ENCODE measurements at places on chromosomes 1 and 21.
A peak's percentile ranks its signal among the peaks of the same experiment; 100 is the strongest.

DNA sequence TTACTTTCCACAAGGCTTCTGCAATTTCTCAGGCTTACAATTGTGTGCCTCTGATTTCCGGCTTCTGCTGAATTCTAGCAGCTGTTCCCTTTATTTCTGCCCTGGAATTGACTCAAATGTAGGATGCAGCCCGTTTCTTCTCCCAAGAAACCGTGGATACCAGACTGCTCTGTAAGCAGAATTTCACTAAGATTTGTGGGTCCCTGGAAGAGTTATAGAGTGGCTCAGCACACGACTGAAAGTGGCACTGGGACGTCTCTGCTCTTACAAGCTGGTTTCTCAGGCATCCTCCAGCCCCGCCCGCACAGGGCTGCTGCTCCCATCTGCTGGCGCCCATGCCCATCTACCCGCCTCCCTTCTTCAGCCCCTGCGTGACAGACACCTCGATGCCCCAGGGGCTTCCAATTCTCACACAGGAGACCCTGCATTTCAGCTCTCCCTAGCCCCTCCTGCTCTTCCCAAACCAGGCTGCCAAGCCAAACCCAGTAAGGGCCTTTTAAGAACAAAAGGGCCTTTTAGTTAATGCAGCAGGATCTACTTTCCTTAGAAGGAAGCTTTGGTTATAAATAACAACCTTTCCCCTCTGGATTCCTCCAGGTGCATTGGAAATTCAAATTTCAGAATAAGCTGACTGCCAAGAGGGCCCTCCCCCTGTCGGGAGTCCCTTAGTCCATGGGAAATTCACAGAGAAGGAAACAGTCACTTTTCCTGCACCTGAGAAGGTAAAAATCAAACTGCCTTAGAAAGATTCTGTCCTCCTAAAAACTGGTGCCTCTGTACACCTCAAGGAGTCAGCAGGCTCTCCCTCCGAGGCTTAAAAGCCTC lies 45.4 kb upstream of the TENT5B start:
- no peak for DNase-seq

DNA sequence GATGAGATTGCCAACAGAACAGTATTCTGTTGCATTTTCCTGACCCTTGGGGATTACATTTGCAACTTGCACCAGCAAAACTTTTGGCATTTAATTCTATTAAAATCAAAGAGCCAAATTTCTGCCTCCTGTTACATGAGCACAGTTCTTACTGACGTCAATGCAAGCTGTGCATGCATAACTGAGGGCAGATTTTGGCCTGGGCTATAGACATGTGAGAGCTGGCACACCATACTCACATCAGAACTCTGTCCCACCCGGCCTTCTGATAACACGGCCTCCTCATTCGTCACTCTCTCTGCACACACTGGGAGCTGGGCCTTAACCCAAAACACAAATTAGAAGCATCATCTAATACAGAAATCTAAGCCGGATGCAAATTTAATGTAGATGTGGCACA lies 31.5 kb downstream of the PAPPA2 start:
- no peak for DNase-seq

DNA sequence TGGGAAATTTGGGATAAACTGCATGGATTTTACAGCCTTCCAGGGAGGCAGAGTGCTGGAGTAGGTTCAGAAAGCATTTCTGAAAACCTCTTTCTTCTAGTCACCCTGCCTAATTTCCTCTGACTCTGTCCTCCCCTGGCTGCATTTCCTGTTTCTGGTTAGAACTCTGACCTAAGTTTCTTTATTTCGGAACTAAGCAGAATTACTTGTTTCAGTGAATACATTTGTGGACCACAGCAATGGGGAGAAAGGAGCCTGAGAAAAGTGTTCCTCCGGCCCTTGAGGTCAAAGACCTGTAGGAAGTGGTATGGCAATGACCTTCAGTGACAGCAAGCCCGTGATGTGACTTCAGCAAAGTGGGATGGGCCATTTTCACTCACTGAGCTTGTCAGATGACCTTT lies 173.4 kb upstream of the RUNX1 start:
- DNase-seq = peak; percentile 61

- no peak for DNase-seq
Observed at GRCh38 chr1:12690156-12690555, 25.8 kb upstream of the AADACL3 start.

DNA sequence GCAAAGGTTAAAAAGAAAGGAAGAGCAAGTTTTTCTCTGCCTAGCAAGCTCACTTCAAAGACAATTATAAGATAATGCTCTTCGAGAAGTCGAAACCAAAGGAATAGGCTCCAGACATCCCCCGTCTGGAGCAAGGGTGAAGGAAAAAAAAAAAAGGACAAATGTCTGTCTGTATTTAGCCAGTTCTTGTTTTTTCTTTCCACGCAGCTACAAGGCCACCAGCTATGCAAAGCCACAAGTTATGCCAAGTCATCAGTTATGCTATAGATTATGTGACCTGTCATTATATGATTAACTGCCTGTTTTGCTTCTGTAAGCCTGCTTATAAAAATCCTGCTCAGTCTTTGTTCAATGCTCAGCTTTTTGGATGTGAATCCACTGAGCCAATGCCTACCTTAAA lies 2.4 kb upstream of the THEM5 start:
- DNase-seq = peak; percentile 27

DNA sequence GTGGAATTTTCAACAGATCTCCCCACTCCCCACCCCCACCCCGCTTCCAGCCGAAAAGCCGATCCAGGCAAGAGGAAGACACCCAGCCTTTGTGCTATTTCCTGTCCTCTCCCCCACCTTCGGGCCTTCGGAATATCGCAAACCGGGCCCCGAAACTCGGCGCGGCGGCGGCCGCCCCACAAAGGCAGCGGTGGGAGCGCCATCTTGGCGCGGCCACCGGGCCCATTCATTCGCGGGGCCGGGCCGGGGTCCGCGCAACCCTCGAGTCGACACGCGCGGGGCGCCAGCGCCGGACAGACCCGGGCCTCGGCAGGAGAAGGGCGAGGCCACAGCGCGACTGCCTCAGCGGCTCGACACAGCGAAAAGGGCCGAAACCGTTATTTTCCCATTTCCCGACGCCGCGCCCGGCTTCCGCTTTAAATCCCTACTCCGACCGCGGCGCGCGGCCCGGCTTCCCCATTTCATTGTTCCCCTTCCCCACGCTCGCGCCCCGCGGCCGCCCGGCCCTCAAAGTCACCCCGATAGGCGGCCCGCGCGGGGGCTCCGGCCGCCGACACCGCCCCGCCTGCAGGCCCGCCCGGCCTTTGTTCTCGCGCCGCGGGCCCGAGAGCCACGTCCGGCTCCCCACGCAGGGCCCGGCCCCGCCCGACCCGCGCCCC lies 911 bp downstream of the GNB1 start:
- peak; percentile 67 for DNase-seq

DNA sequence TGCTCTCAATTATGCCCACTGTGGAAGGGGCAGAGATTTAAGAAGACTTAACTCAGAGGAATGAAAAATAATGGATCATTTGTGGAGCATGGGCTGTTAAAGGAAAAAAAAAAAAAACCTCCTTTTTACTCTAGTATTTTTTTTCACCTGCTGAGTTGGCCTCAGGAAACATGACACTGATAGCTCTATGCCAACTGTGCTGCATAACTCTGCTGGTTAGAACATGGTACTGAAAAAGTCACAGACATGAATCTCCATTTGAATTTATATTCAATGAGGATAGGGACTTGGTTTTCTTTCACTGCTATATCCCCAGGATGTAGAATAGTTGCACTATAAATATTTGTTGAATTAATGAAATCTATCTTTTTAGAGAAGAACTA lies 86.1 kb upstream of the KIAA0040 start:
- DNase-seq = no peak

GRCh38 chr21:45991606-45992300 lies 10.2 kb downstream of the COL6A1 start:
- no peak for DNase-seq

GRCh38 chr1:94006604-94007003 lies 97.4 kb upstream of the GCLM start:
- DNase-seq = no peak
